ENCODE measurements at places on chromosomes 4 and X.

DNA sequence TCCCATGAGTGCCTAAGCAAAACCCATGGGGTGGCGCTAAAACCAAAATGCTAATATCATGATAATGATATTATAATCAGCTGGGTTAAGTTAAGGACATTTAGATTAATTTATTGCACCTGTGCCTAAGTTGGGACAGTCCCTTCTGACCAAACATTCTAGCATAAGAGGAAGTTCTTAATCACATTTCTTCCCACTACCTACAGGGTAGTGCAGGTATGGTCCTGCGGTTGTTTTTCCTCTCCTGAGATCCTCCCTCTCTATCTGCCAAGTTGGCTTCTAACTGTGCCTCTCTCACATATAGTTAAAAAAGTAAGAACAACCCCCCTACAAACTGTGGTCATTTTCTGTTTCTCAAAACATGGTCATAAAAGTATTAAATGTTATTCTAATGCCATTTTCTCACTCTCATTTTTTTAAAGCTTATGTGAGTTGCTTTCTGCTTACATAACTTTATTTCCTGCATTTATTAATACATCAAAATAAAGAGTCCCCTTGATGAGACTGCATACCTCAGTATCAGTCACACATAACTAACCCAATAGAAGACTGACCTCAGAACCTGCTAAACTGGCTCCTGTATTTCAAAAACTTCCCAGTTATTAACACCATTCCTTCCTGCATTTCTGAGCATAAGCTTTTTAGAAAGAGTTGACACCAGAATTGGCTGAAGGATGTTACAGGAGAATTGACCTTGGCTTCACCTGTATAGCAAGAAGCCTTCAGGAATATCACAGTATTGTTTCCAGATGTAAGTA is 1332.5 kb downstream of the FSTL5 start:
- DNase-seq = no peak

GRCh38 chr4:25567253-25567652 is 88.4 kb upstream of the SLC34A2 start:
- DNase-seq = no peak

- DNase-seq = no peak
Measured at GRCh38 chrX:88991583-88992132, 244.6 kb downstream of the CPXCR1 start.

DNA sequence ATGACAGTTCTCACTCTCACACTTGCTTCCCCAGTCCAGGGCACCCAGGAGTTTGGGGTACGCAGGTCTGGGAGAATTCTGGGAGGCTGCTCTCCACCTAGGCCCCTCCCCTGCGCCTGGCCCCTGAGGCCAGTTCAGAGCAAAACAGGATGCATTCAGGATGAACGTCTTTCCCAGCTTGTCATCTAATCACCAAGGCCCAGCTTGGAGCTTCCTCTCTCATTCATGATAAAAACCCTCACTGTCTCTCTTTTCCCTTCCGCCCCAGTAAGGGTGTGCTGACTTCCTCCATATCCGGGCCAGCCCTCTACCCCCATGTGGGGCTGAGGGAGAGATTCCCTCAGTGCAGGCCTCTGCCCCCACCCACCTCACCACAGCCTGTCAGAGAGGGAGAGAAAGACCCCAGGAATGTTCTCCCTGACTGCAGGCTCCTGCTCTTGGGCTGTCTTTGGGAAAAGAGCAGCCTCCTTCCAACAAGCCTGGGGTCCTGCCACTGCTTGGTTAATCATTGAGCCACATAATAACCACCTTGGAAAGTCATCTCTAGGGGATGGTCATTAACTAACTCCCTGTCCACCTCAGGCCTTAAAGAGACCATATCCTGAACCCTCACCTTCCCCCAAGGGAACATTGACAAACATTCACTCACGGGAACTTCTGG is 50.1 kb downstream of the STARD8 start:
- DNase-seq = no peak

GRCh38 chr4:118585015-118585414 is 100.2 kb upstream of the METTL14 start:
- DNase-seq = no peak

- DNase-seq = no peak
Measured at GRCh38 chr4:28093071-28093470, 1232.4 kb downstream of the STIM2 start.

DNA sequence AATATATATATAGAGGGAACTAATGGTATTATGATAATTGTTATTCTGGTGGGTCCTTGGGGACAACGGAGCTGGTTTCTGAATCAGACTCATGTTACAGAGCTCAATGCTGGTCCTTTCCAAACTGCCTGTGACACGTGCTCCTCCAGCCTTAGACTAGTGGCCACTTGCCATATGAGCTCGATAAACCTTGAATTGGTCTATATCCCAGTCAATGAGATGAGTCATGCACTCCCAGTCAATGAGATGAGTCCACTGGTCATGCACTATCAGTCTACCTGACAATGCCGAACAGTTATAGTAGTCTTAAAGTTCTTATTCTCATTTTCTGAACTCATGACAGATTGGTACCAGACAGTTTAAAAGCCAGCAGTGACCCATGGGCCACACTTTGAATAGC is 325.2 kb downstream of the LDB2 start:
- DNase-seq = no peak
